NCI-H774 (cell line): ENCODE measurements at places on chromosomes 1 and 21.

DNA sequence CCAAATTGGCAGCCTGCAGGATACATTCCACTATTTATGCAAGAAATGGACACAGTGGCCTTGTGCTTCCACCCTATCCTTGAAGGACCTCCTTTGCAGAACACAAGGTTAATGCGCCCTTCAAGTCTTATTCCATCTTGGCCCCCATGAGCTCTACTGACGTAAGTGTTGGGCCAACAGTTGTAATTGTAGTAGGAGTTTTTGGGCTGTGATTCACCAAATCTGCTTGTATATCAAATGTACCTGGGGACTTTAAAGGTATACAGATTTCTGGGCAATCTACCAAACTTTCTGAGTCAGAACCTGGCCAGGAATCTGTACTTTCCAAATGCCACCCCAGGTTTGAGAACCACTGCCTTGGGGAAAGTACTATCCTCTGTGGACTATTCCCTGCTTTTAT is 100.9 kb upstream of the MARK1 start:
- DNase-seq, result no peak

DNA sequence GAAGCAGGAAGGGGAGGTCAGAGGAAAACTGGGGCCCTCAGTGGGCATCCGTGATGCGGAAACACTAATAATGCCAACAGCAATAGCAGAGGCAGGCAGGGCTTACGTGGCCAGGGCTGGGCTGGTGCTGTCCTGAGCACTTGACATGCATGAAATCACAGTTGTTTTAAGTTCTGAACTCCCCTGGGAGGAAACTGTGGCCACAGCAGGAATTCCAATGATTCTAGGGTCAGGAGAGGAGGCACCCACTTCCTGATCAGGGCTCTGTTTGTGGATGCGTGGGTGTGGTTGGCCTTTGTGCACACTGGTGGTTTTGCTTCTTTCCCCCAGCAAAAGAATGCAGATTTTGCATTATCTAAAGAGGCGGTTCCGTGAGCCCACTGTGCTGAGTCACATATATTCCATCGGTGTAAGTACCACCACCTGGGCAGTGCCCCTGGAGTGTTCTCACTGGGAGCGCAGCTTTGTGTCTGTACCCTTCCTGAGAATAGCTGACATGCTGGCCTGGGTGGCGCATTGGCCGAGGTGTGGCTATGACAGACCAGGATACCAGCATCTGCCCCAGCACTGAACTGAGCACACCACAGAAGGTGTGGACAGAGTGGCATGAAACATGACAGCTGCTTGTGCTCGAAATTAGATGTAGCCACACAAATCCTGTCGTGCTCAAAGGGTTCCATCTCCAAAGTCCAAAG is 71.0 kb downstream of the PDE9A start:
- DNase-seq, result no peak

DNA sequence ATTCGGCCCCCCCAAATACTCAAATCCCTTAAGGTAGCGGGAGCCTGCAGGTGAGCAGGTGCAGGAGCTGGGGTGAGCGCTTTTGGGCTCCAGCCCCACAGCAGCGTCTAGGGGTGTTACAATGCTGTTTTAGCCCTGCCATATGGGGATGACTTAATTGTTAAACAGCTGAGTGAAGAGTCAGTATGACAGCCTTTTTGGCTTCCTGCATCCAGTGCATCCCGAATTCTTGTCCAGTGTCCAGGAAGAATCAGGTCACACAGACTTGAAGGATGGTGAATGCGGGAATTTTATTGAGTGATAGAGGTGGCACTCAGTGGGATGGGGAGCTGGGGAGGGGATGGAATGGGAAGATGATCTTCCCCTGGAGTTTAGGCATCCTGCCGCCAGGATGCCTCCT is 30.4 kb upstream of the HHAT start:
- no peak for DNase-seq

DNA sequence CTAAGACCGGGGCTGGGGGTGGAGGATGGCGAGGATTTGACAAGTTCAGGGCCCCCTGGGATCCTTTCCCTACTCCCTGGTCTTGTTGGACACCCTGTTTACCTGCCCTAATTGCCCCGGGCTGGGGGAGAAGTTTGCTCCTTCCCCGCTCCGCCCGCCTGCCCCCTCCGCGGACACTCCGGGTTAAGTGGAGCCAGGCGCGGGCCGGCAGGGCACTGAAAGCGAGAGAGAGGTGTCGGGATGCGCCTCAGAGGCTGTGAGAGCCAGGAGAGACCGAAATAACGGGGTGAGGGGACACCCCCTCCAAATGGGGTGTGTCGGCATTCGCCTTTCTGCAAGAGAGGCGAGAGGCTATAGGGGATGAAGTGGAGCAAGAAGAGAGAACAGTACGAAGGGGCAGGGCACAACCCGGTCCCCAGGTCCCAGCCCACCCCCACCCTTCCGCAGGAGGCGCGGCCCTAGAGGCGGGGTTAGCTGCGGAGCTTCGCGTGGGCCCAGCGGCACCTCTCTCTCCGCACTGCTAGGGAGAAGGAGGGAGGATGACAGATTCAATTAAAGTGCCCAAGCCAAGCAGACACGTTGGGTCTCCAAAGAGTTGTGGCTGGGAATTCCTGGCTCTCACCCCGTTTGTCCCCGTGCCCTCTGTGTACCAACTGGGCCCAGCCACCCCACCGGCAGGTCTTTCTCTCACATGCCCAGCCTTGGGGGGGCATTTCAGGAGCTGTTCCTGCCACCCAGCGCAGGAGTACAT is 3.8 kb downstream of the EFNA3 start:
- no peak for DNase-seq

- DNase-seq, result no peak
Observed at GRCh38 chr1:2368053-2368744, 23.2 kb downstream of the MORN1 start.

DNA sequence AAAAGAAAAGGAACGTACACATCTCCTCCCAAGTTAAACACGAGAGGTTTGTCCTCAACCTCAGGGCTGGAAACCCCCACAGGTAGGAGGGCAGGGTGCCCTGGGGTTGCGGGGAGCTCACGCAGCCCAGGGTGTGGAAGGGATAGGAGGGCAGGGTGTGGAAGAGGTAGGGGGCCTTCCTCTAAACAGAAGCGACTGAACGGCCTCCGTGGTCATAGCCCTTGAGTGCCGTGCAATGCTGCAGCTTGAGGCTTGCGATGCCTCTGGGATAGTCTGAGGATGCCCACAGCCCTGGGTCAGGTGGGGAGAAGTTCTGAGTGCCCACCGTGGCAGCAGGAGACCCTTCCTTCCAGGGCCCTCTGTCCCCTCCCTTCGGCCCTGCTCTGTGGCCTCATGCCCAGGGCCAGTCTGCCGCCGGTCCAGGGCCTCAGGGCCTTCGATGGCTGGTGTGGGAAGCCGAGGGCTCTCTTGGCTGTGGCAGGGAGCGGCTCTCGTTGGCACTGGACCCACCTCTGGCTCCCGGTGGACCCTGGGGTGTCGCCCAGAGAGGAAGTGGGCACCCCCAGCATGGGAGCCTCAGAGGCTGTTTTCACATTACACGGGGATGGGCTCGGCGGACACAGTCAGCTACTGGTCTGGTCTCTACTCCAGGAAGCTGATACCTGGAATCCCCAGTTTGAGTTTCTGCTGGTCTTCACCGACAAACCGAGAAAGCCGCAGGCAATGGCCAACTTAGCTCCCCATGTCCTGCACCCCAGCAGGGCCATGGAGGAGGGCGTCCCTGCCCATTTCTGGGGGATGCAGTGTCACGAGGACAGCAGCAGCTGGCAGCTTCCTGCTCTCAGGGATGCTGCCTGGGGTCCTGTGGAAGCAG is 6.4 kb upstream of the CDK11B start:
- no peak for DNase-seq

GRCh38 chr1:164495905-164496304 is 63.1 kb upstream of the PBX1 start:
- no peak for DNase-seq

DNA sequence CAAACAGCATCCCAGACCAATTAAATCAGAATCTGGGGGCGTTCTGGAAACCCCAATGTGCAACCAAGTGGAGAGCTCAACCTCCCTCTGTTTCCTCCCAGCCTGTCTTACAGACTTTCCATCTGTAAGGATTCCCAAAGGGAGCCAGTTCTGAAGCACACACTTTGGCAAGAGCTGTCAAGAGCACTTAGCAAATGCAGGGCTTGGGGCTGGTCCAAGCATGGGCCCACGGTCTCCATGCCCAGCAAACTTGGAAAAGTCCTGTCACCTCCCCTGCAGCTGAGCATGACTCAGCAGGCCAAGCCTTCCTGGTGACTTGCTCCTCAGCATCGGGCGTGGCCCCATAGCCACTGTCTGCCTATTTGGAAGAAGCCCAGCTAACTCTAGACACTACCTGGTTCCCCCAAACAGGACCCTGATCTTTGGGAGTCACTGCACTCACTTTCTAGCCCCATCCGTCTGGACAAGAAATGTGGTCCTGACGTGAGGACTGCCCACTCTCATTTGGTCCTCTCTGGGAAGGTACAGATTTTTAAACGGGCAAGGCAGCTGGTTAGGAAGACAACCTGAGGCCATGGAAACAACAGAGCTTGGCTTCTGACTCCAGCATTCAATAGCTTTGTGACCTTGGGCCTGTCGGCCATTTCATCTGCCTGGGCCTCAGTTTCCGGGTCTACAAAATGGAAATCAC is 16.9 kb downstream of the SLC2A1 start:
- no peak for DNase-seq

DNA sequence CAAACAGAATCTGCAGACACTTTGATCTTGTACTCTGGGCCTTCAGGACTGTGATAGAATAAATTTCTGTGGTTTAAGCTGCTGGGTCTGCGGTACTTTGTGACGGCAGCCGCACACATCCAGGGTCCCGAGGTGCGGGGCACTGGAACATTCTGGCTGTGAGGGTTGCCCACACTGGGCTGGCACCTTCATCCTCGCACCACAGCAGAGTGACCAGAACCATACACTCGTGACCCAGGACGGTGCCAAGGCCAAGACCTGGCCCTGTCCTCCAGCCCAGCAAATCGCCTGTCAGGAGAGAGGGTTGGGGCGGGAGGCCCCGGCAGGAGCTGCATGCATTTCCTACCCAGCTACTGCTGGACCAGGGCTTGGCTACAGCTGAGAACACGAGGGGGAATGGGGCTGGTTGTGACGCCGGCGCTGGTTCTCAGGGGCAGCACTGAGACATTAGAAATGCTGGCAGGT is 2.6 kb upstream of the FTCD start:
- DNase-seq, result no peak

GRCh38 chr1:175377394-175377793 is 184.8 kb upstream of the KIAA0040 start:
- DNase-seq, result no peak

- no peak for DNase-seq
Observed at GRCh38 chr21:29416268-29416667, 117.5 kb downstream of the BACH1 start.

DNA sequence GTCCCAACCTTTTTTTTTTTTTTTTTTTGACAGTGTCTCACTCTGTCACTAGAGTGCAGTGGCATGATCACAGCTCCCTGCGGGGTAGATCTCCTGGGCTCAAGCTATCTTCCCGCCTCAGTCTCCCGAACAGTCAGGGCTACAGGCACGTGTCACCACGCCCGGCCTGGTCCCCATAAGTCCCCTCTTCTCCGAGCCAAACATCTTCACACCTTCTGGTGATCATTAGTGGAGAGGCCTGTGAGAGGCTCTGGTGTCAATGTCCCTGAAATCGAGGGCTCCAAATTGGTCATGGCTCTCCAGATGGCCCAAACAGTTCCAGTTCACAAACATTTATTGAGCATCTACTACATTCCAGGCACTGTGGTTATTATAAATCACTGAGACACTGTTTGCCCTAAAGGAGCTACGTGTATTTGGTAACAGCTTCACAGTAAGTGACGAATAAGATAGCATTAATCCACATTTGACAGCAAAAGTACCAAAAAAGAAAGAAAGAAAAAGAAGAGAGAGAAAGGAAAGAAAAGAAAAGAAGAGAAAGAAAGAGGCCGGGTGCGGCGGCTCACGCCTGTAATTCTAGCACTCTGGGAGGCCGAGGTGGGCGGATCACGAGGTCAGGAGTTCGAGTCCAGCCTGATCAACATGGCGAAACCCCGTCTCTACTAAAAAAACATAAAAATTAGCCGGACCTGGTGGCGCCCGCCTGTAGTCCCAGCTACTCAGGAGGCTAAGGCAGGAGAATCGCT is 867 bp upstream of the TIMM17A start:
- DNase-seq, result no peak

DNA sequence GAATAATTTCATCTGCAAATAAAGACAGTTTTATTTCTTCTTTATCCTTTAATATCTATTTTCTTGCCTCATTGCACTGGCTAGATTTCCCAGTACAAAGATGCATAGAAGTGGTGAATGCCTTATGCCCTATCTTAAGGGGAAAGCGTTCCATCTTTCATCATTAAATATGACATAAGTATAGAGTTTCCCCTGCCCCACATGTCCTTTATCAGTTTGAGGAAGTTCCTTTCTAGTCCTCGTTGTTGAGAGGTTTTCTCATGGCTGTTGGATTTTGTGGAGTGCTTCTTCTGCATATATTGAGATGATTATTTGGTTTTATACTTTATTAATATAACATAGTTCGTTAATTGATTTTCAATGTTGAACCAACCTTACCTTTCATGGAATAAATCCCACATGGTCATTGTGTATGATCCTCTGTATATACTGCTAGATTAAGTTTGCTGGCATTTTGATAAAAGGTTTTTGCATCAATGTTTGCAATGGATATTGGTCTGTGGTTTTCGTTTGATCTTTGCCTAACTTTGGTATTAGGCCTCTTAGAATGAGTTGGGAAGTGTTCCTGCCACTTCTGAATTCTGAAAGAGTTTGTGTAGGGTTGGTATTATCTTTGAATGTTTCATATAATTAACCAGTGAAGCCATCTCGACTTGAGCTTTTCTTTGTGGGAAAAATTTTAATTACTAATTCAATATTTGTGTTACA is 15.6 kb downstream of the PRKACB start:
- no peak for DNase-seq

GRCh38 chr1:88685259-88685620 is 1.2 kb downstream of the PKN2 start:
- no peak for DNase-seq

- no peak for DNase-seq
Observed at GRCh38 chr1:110476028-110476765, 25.2 kb downstream of the PROK1 start.

GRCh38 chr1:99849413-99849743 is 783 bp upstream of the AGL start:
- DNase-seq, result no peak

GRCh38 chr1:198212675-198213074 is 55.9 kb downstream of the NEK7 start:
- no peak for DNase-seq

GRCh38 chr1:99681583-99681982 is 35.7 kb downstream of the PALMD start:
- no peak for DNase-seq

DNA sequence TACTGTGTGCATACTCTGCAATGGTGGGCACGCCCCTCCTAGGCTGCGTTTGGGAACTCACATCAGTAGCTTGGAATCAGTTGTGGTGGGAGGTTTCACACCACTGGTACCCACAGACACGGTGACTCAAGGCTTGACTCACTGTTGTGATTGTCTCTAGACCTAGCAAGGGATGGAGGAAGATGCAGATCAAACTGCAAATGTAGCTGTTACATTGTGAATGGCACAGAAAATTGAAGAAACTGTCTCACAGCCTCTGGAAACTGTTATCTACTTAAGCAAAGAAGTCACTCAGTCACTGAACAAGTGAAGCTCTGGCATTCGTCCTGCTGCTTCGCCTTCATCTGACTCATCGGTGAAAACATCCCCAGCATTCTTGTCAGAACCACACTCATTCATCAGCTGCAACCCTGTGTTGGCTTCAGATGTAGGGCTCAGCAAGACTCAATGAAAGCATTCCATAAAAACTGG is 59.5 kb downstream of the POFUT2 start:
- no peak for DNase-seq

GRCh38 chr1:15402809-15403450 is 6.8 kb upstream of the EFHD2 start:
- DNase-seq, result no peak

GRCh38 chr1:162930976-162931560 is 70.1 kb upstream of the CCDC190 start:
- DNase-seq, result no peak
